Activated T-helper 1 cell treated with anti-CD3 and anti-CD28 coated beads, Interleukin-12 subunit alpha, Interleukin-12 subunit beta, Interleukin-2, Interleukin-4 antibody, amounts not matched to agents 30 ng/mL and 10 ng/mL and 1 ng/mL, durations not matched to agents 14 hours and 24 hours and 36 hours (primary cell): ENCODE measurements at places on chromosomes 2 and 18. TPM values are rescaled to one million over a fixed set of nuclear protein-coding genes. Genes with fewer than 3 reads are reported as not detected.

Gene PSMA8
- total RNA-seq, result 0.44 and 0.49 TPM in 2 replicates

Gene FOXI3
- total RNA-seq, result not detected in 2 replicates

Gene MATN3
- total RNA-seq, result not detected in 2 replicates

Gene C2orf72
- 0.15 TPM in 1 of 2 replicates, not detected in the other for total RNA-seq

Gene TSPYL6
- not detected in 2 replicates for total RNA-seq

Gene DUSP2
- 494 and 500 TPM in 2 replicates for total RNA-seq

Gene C2orf78
- not detected in 2 replicates for total RNA-seq

DNA sequence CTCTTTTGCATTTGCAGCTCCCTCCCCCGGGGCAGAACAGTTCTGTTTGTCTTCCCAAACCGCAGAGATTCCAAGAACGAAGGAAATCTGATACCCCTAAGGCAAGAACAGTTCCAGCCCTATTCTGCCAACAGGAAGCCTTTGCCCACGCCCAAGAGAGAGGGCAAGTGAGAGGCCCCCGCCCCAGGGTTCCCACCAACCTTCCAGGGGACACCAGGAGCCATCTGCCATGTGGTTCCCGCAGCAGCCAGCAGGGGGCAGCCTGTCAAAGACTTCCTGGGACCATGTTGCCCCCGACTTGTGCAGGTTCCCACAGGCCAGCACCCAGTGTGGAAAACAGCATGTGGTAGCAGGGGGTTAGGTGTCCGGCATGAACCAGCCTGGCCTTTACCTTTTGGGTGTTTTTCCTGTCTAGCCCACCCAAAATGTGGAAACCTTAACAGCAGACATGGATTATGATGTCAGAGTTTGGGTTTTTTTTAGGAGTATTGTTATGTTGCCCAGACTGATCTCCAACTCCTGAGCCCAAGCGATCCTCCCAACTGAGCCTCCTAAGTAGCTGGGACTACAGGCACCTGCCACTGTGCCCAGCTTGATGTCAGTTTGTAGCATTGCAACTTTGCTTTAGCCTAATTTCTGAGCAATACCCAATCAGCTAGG lies 21.7 kb upstream of the EFHD1 start:
- H3K4me3 ChIP-seq, result no peak overlapping the region
- peaks cover 5% of the 10 kb centered on the region for H3K27me3 ChIP-seq
- H3K27ac ChIP-seq, result no peak overlapping the region
- H3K4me1 ChIP-seq, result no peaks in the 10 kb centered on the region
- DNase-seq, result peak; percentile 44

DNA sequence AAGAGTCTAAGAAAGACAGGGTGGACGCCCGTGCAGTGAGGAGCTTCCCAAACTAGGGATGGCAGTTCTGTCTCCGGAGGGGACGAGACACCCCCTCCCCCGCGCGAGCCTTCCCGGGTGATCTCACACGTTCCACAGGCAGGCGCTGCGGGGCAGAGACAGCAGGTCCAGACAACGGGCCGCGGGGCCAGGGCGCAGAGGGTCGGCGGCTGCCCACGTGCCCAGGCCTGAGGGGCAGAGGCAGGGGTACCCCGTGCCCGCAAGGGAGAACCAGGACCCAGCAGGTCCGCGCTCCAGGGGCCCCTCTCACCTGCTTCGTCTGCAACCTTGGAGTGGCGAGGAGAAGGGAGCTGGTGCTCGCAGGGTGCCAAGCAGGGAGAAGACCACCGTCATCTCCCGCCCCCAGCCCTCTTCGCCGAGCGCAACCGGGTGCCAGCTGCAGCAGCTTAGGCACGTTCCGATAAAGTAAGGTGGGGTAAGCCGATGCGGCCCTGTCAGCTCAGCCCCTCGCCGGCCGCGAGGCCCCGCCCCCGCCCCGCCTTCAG lies at the start of gene GPR155:
GPR155 (minus strand) TSS at position 467 of the 545 bp plus-strand sequence. CDS start 5,073 bp downstream, outside the sequence.
- peak; percentile 46 for DNase-seq
- H3K4me3 ChIP-seq, result peak within 1 kb of the TSS; percentile 100
- peaks cover 11% of the 10 kb centered on the region for H3K36me3 ChIP-seq

DNA sequence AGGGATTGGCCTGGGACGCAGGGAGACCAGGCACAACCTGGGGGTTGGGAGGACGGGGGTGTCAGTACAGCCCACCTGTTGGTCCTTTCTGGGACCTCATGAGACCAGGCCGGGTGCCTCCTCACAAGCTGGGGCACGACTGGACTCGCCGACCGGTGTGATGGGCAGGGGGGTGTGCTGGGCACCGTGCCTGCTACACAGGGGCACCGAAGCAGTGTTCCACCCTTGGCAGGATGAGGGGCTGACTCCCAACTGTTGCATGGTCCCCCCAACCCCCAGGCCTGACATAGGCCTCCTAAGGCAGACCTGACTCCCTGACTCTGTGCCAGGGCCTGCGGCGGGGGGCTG lies 256.7 kb downstream of the ATAD2B start:
- no peak overlapping the region for H3K4me3 ChIP-seq
- H3K4me1 ChIP-seq, result no peaks in the 10 kb centered on the region
- H3K36me3 ChIP-seq, result no peaks in the 10 kb centered on the region
- no peak overlapping the region for H3K27ac ChIP-seq
- DNase-seq, result no peak

DNA sequence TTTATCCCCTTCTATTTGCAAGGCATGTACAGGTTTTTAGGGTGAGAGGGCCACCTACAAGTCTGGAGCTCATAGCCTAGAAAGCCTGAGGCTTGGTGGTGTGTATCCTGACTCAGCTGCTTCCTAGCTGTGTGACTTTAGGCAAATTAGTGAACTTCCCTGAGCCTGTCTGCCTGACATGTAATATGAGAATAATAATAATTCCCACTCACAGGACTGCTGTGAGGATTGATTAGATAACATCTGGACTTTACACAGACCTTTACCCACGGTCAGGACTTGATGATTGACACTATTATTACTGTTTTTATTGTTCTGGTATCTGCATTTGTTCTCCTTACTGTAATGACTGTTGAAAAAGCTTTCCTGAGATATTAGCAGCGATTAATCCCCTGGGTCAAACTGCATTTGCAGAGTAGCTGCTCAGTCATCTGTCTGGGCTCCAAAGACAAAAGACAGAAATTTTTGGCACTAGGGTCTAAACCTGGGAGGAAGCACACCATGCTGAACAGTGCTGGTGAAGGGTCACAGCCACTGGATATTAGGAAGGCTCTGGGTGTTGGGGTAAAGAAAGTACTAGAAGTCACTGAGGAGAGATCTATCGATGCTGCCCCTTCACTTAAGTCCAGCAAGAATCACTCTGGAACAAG lies 276.5 kb upstream of the FN1 start:
- H3K27ac ChIP-seq, result no peak overlapping the region
- peaks cover 5% of the 10 kb centered on the region for H3K27me3 ChIP-seq
- H3K4me1 ChIP-seq, result no peaks in the 10 kb centered on the region
- no peak for DNase-seq
- H3K36me3 ChIP-seq, result no peaks in the 10 kb centered on the region

GRCh38 chr18:80147037-80147417 lies 38.0 kb downstream of the ADNP2 start:
- peak overlapping the region; percentile 42 for H3K4me3 ChIP-seq
- peaks cover 8% of the 10 kb centered on the region for H3K36me3 ChIP-seq
- no peak for DNase-seq
- H3K27me3 ChIP-seq, result peaks cover 3% of the 10 kb centered on the region
- H3K27ac ChIP-seq, result no peak overlapping the region

DNA sequence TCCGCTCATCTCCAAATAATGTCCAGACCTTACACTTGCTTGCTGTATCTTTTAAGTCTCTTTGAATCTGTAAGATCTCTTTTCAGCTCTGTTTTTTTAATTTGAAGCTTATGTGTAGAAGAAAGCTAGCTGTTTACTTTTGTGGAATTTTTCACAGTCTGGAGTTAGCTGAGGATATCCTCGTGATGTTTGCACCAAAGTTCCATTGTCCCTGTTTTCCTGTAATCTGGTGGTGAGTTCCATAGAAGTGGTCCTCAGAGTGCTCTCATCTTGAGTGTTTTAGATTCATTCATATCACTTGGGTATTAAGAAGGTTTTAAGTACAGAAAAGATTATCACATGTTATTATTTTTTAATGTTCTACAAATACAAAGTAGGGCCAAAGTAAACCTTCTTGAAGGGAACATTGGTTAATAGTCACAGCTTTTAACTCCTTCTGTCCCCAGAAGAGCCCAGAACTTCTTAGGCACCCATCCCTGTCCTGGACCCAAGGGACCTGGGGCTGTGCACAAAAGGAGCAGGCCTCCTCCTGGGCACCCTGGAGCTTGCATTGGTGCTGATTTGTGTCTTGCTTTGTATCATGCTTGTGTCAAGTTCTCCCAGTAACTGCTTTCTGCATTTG lies 15.0 kb downstream of the MLPH start:
- DNase-seq, result no peak
- peaks cover 16% of the 10 kb centered on the region for H3K27me3 ChIP-seq
- H3K27ac ChIP-seq, result no peak overlapping the region
- no peaks in the 10 kb centered on the region for H3K36me3 ChIP-seq
- H3K4me1 ChIP-seq, result peaks cover 8% of the 10 kb centered on the region

GRCh38 chr18:78986018-78986481 lies 6.4 kb downstream of the SALL3 start:
- DNase-seq, result no peak
- H3K36me3 ChIP-seq, result peaks cover 9% of the 10 kb centered on the region
- no peak overlapping the region for H3K4me3 ChIP-seq
- H3K27ac ChIP-seq, result no peak overlapping the region
- no peaks in the 10 kb centered on the region for H3K4me1 ChIP-seq

- no peaks in the 10 kb centered on the region for H3K27me3 ChIP-seq
- no peak overlapping the region for H3K4me3 ChIP-seq
- peaks cover 35% of the 10 kb centered on the region for H3K36me3 ChIP-seq
- no peaks in the 10 kb centered on the region for H3K4me1 ChIP-seq
- no peak for DNase-seq
These were observed 16.1 kb downstream of the SUPT7L start for GRCh38 chr2:27647289-27647688.

- H3K27ac ChIP-seq, result no peak overlapping the region
- no peaks in the 10 kb centered on the region for H3K4me1 ChIP-seq
- H3K27me3 ChIP-seq, result peaks cover 18% of the 10 kb centered on the region
- no peak overlapping the region for H3K4me3 ChIP-seq
- no peak for DNase-seq
These were observed 109.7 kb downstream of the LPIN1 start for GRCh38 chr2:11856095-11856494.

DNA sequence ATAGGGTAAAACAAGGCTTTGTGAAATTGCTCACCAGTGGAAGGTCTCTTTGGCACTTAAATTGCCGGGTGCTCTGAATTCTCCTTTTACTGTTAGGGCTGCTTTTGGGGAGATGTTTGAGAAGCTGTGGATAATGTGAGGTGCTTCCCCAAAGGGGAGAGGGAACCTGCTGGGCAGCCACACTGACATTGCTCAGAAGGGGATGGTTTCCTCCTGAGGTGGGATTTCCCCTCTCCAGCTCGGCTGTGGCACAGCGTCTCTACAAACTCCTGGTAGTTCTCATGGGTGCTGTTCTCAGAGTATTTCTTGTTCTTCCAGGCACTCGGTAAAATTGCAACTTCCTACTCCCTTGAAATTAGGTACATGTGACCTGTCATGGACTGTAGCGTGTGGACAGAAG lies 124.2 kb downstream of the LPIN1 start:
- no peak overlapping the region for H3K27ac ChIP-seq
- DNase-seq, result no peak
- no peaks in the 10 kb centered on the region for H3K4me1 ChIP-seq
- peaks cover 22% of the 10 kb centered on the region for H3K27me3 ChIP-seq
- no peaks in the 10 kb centered on the region for H3K36me3 ChIP-seq
- no peak overlapping the region for H3K4me3 ChIP-seq

- peak overlapping the region; percentile 64 for H3K27ac ChIP-seq
- peak overlapping the region; percentile 80 for H3K4me3 ChIP-seq
- no peak for DNase-seq
These were observed 11.1 kb downstream of the NR4A2 start for GRCh38 chr2:156321243-156321904.

GRCh38 chr2:40879305-40879704 lies 427.4 kb upstream of the SLC8A1 start:
- no peaks in the 10 kb centered on the region for H3K36me3 ChIP-seq
- DNase-seq, result no peak
- H3K27me3 ChIP-seq, result no peaks in the 10 kb centered on the region
- H3K27ac ChIP-seq, result no peak overlapping the region
- no peak overlapping the region for H3K4me3 ChIP-seq

DNA sequence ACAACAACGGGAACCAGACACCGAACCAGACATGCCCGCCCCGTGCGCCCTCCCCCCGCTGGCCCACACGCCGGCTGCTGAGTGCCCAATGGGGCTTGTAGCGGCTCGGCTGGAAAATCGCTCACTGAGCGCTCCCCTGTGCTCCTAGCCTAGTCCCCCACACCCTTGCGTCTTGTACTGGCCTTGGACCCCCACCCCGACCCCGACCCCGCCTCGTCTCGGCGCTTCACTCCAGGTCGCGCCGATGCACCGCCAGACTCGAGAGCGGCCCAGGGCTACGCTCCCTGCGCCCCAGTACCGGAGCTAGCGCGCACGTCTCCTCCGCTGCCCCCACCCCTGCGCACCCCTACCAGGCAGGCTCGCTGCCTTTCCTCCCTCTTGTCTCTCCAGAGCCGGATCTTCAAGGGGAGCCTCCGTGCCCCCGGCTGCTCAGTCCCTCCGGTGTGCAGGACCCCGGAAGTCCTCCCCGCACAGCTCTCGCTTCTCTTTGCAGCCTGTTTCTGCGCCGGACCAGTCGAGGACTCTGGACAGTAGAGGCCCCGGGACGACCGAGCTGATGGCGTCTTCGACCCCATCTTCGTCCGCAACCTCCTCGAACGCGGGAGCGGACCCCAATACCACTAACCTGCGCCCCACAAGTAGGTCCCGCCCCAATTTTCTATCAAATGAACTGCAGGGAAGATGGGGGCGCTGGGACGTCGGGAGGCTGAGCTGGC lies 1.5 kb downstream of the GAD1 start:
- peaks cover 46% of the 10 kb centered on the region for H3K4me1 ChIP-seq
- peaks cover 92% of the 10 kb centered on the region for H3K27me3 ChIP-seq
- no peak for DNase-seq
- peak overlapping the region; percentile 44 for H3K27ac ChIP-seq

GRCh38 chr18:44882163-44882868 lies 201.6 kb downstream of the SETBP1 start:
- DNase-seq, result no peak
- no peak overlapping the region for H3K27ac ChIP-seq
- peaks cover 4% of the 10 kb centered on the region for H3K27me3 ChIP-seq
- H3K36me3 ChIP-seq, result peaks cover 14% of the 10 kb centered on the region

GRCh38 chr2:160498137-160498536 lies 4.5 kb upstream of the RBMS1 start:
- H3K4me1 ChIP-seq, result peaks cover 19% of the 10 kb centered on the region
- H3K27ac ChIP-seq, result no peak overlapping the region
- no peak overlapping the region for H3K4me3 ChIP-seq
- no peak for DNase-seq
- peaks cover 3% of the 10 kb centered on the region for H3K36me3 ChIP-seq
- H3K27me3 ChIP-seq, result peaks cover 9% of the 10 kb centered on the region

DNA sequence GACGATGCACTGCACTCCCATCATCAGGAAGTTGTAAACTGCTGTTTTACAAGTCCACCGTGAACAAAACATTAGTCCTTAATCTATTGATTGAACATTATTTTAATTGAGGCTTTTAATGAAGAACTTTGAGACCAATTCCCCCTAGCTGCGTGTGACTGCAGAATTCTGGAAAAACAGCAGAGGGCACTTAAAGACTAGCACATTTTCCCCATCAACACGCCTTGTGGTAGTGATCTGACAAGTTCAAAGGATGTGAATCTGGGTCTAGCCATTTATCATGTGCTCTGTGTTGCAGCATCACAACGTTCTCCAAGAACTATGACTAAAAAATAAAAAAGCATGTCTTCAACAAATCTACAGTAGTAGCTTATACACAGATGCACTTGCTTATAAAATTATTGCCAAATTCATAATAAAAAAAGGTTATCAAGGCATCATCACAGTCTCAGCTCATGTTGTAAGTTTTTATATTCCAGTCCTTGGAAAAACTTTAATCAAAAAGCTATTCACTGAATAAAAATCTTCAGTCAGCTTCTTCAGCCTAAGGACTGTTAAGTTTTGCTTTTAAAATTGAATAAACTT lies 35.8 kb downstream of the SKOR2 start:
- no peak overlapping the region for H3K4me3 ChIP-seq
- peaks cover 39% of the 10 kb centered on the region for H3K27me3 ChIP-seq
- no peak for DNase-seq
